ENCODE measurements at places on chromosomes 2 and 18. TPM values are rescaled to one million over a fixed set of nuclear protein-coding genes. Genes with fewer than 3 reads are reported as not detected.

DNA sequence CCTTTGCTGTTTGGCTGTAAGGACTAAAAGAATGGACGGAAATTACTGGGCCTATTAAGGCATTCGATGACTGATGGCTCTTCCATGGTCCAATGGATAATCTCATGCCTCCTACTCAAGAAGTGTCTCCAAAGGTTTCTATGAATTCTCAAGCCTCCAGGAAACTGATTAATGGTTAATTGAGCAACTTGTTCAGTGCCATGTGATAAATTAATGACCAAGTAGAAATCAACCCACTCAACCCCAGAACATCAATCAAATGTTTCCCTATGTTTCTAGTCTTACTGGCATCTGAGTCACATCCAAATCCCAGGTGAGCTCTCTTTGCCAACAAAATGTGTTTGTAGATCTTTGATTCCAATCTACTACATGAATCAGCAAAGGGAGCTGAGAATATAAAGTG is 103.6 kb downstream of the NXPH2 start:
- DNase-seq = no peak

DNA sequence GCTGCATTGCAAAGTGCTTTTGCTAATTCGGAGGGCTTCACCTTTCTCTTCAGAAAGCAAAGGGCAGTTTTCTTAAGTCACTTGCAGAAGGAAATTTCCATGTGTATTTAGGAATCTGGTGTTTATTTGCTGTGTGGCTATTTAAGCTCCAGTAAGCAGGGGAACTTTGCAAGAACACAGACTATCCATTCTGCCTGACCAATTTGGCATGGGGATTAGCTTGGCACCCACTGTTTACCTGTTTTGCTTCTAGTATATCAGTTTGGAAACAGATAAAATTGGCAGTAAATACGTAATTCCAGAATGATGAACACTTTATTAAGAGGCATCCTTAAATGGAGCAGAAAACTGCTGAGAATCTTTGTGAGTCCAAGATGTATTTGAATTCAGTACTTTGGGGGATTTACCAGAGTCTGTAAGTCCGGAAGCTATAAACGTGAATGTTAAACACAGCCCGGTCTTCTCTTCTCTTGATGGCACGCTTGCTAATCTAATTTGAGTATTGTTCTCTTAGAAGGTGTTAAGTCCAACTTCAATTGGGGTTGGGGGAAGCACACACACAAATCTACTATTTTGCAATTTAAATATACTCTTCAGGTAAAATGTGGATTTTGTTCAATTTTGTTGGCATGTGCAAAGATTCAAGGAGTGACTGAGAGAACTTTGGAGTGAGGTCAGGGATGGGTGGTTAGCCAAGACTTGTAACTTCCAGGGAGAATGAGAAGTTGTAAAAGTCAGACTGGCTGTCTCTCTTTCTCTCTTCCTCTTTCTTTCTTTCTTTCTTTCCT is 650 bp downstream of the ACKR3 start:
- DNase-seq = no peak

DNA sequence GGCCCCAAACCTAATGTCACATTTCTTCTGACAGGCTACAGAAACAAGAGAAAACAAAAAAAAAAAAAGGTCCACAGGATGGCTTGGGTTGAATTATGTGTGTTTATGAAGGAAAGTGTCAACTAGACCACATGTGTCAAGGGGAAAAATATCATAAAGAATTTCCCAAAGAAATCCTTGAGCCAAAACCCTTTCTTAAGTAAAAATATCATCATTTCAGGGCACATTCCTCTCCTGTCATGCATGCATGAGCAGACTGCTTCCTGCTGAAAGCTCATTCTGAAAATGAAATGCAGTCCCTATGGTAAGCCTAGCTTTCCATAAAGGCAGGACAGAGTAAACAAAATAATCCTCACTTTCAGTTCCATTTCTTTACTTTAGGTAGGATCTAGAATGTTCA is 85.7 kb upstream of the RBBP8 start:
- DNase-seq = no peak

DNA sequence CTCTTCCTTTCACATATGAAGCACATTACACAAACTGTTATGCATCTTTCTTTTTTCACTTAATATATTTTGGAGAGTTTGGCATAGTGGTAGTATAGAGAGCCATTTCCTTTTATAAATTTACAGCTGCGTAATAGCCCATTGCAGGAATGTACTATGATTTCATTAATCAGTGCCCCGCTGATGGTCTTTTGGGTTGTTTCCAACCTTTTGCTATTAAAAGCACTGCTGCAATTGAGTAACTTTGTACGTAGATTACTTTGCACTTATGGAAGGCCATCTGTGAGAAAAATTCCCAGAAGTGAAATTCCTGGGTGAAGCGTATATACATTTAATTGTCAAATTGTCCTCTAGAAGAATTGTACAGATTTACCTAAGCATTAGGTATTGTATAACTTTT is 565.3 kb upstream of the ZNF804A start:
- no peak for DNase-seq

DNA sequence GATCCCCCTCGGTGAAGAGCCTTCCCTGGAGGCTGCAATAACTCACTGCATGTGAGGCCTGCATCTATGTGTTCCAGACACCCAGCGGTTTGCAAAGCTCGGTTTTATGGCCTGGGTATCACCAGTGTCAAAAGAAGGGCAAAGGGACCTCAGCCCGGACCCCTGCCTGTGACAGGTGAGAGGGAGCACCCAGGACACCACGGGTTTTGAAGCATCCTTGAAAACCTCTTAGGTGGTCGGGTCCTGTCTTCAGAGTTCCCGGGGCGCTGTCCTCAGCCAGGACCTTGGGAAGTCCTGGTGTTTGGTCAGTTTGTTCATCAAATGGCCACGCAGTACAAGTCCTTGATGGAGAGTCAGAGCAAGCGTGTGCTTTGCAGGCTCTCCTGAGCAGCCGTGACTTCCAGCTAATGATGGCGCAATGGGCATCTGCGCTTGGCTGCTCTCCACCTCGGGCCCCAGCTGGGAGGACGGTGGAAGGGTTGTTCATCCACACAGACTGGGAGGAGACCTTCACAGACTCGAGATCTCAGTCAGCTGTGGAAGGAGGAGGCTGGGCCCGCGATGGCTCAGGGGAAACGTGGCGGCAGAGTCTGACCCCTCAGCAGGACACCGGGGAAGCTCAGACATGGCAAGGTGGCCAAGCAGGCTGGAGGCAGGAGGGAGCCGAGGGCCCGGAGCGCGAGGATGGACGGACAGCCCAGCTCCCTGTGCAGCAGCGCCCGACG is 113.1 kb upstream of the GPC1 start:
- DNase-seq = peak; percentile 75

- DNase-seq = no peak
Observed at GRCh38 chr2:158098178-158098577, 3.5 kb upstream of the UPP2 start.

DNA sequence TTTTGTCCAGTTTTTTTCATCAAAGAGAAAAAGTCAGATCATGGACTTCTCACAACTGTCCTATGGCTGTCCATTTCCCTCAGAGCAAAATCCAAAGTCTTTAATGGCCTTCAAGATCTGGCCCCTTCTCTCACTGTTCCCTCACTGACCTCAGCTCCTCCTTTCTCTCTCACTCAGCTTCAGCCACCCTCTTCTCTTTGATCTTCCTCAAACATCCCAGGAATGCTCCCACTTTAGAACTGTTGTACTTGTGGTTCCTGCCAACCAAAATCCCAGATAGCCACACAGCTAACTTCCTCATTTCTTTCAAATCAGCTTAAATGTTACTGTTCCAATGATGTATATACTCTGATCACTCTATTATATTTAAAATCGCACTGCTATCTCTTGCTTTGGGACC is 82.9 kb downstream of the NUP35 start:
- DNase-seq = no peak

DNA sequence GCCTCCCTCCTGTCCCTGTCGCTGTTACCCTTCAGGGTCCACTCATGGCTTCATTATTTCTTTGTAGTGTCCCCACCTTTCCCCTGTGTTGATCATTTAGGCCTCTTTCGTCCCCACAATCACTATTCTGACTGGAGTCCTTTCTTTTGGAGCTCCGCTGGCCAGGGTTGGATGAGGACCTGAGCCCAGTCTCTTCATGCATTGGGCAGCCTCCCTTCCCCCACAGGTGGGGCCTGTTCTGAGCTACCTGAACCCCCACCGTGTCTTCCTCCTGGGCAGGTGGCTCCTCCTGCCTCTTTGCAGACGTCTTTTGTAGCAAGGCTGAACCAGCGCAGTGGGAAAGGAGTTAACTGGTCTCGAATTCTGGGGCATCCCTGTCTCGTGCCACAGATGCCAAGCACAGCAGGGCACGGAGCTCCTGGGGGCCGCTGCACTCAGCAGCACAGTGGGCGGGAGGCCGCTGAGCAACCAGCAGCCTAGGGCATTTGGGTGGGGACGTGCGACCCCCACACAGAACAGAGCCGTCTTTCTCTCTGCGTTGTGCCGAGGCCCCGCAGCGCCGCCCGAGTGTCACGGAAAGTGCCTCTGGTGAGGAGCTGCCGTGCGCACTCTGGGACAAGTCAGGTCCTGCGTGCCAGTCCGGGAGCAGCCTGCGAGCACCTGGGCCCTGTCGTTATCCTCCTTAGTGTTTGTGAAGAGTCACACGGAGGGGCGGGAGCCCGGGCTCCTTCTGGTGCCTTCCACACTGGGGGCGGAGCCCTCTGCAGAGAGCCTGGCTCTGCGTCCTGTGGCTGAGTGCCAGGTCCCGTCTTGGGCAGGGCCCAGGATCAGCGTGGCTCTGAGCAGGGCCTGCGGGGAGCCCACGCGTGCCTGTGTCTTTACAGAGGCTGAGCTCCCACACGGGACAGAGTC is 130.1 kb downstream of the NFATC1 start:
- no peak for DNase-seq

DNA sequence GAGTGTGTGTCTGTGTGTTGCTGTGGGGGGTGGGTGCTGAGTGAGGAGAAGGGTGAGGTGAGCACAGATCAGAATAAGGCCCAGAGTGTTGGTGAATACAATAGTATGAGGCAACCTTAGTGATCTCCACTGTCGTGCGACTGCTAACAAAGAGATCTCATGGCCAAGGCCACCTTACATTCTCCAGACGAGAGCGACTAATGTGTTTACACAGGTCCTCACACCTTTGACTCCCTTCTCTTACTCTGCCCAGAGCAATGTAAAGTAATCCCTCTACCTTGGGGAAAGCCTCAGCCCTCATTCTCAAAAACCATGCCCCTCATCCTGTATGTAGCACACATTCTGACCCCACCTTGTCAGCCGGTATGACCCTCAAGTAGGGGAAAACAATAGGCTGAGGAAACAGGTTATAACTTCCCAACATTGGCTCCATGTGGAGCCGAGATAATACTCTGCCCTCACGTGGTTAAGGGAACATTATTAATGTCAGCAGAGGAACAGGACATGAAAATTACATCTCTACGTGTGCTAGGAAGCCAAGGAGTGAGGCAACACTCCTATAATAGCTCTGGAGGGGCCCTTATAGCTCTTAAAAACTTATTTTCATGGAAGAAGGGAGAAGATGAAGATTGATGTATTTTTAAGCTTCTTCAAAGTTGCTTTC is 323.0 kb upstream of the NT5C1B start:
- DNase-seq = no peak

- no peak for DNase-seq
Observed at GRCh38 chr2:85702800-85703199, 8.6 kb downstream of the GNLY start.

- no peak for DNase-seq
Observed at GRCh38 chr18:26277374-26277773, 51.1 kb downstream of the TAF4B start.

DNA sequence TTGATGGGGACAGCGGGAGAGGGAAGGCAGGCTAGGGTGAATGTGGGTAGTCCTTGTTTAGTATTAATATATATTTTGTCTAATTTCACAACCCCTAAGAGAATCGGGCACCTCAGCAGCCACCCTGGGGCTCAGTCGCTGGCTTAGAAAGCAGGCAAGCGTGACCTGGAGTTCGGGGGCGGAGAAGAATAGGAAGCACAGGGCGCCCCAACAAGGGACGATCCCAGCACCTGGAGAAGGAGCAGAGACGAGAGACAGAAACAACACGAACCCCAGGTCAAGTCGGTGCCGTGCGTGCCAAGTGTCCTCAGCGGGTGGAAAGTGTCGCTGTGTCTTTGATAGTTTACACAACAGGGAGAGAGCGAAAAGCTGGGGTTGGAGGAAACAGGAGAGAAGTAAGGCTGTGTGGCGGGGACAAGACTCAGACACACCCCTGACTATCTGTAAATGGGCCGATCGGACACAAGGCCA is 95.4 kb downstream of the NFATC1 start:
- peak; percentile 61 for DNase-seq

DNA sequence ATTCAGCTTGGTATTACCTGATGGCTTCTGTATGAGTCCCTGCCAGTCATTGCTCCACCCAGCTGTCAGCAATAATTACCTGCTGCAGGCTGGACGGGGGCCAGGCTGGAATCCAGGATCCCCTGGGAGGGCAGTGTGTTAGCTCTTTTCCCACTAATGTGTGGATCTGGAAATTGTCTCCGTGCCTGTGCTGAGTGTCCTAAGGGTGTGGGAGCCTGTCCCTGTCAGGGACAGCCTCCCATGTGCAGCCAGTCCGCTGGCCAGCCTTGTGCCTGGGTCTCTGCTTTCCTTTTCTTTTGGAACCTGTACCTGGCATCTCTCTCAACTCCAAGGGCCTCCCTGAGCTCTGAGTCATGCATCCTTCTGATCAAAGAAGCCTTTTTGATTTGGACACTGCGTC is 107.2 kb upstream of the SPRED2 start:
- DNase-seq = no peak

- DNase-seq = no peak
Observed at GRCh38 chr18:13513481-13513880, 212.9 kb downstream of the FAM210A start.

DNA sequence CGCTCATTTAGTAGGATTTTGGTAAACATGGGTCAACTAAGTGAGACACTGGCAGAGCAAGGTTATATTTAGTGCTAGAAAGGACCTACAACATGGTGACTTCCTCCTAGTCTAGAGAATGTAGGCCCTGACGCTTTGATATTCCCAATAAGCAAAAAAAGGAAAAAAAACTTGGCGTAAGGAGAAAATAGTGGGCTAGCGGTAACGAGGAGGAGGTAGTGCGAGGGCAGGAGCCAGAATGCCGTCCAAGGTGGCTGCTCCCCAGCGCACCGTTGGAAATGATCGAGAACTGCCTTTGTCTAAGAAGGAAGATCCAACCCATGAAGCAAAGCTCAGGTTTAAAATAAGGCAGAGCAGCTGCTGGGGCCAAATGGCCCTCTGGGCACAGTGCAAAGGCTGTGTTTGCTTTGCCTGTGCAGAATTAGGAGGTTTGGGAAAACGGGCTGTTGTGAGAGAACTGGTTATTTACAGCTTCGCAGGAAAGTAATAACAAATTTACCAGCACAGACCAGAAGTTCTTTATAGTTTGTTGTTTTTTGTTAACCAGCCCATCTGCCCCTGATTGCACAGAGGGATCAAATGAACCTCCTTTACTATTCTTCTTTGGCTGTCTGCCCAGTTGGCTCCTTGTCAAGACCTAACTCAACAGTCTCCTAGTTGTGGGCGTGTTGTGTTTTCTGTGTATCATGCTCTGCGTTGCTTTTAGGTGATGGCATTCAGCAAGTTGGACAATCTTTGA is 86.6 kb downstream of the ITGB1BP1 start:
- no peak for DNase-seq

Gene FHL2
- 43.0 TPM for total RNA-seq

Gene ARHGAP28
- 7.9 TPM for total RNA-seq

Gene CABYR
- 1.2 TPM for total RNA-seq

Gene AQP12B
- not detected for total RNA-seq

Gene LIMS2
- 9.8 TPM for total RNA-seq

Gene PTH2R
- not detected for total RNA-seq
